ENCODE measurements at places on chromosomes 11 and 22.

DNA sequence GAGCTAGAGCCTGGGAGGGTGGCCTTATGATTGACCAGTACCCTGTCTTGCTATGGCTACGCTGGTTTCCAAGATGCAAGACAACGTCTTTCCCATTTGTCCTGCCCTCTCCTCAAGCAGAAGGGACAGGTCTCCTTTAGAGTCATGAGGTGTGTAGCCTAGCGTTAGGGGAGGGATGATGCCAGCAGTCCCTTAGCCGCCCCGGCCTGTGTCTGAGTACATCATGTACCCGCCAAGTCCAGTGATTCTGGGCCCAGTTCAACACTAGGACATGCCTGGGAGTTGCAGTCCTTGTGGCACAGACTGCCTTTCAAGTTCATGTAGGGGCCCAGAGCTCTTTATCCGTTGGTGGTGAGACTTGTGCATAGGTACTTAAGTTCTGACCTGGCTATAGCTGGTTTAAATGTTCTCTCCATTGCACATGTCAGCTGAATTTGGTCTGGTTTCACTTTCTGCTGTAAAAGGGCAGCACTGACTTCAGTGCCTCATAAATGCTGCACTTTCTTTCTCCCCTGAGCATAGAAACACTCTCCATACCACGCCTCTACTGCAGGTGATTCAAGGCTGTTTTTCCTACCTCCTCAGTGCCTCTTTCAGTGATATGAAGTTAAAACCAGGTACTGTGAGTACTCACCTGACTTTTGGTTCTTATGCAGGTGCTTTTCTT is 151.1 kb downstream of the METTL15 start:
- no peak overlapping the region for H3K4me3 ChIP-seq
- H3K4me1 ChIP-seq: no peaks in the 10 kb centered on the region
- H3K27ac ChIP-seq: no peak overlapping the region
- H3K36me3 ChIP-seq: peaks cover 3% of the 10 kb centered on the region

- no peak overlapping the region for H3K4me3 ChIP-seq
- H3K27me3 ChIP-seq: no peaks in the 10 kb centered on the region
- H3K36me3 ChIP-seq: peaks cover 16% of the 10 kb centered on the region
- no peak overlapping the region for H3K27ac ChIP-seq
- DNase-seq: no peak
- no peaks in the 10 kb centered on the region for H3K4me1 ChIP-seq
These were observed 48.8 kb downstream of the ACAT1 start for GRCh38 chr11:108170184-108170583.

GRCh38 chr11:102833731-102834130 is 9.7 kb downstream of the MMP3 start:
- peaks cover 4% of the 10 kb centered on the region for H3K4me1 ChIP-seq
- no peak for DNase-seq
- no peak overlapping the region for H3K4me3 ChIP-seq
- H3K36me3 ChIP-seq: no peaks in the 10 kb centered on the region

GRCh38 chr11:93256623-93257022 is 58.8 kb upstream of the SLC36A4 start:
- DNase-seq: no peak
- H3K27ac ChIP-seq: no peak overlapping the region
- no peak overlapping the region for H3K4me3 ChIP-seq
- H3K27me3 ChIP-seq: no peaks in the 10 kb centered on the region

- no peaks in the 10 kb centered on the region for H3K27me3 ChIP-seq
- DNase-seq: no peak
- H3K4me1 ChIP-seq: no peaks in the 10 kb centered on the region
- H3K4me3 ChIP-seq: no peak overlapping the region
- H3K27ac ChIP-seq: no peak overlapping the region
These were observed 51.9 kb upstream of the ARHGAP42 start for GRCh38 chr11:100635194-100635593.

DNA sequence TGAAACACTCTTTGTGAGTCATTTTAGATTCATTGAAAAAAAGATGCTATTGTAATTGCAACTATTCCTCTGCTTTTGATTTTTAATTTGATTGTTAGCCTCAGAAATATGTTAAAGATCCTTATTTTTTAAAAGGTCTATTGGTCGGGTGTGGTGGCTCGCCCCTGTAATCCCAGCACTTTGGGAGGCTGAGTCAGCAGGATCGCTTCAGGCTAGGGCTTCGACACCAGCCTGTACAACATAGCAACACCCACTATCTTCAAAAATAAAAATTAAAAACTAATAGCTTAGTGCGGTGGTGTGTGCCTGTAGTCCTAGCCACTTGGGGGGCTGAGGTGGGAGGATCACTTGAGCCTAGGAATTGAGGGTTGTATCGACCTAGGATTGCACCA is 71.9 kb upstream of the MYO18B start:
- H3K36me3 ChIP-seq: peaks cover 6% of the 10 kb centered on the region
- H3K27me3 ChIP-seq: no peaks in the 10 kb centered on the region
- no peak for DNase-seq
- H3K27ac ChIP-seq: no peak overlapping the region

Measured in common myeloid progenitor, CD34-positive (primary cell).